ENCODE measurements at places on chromosomes 3 and 15.

DNA sequence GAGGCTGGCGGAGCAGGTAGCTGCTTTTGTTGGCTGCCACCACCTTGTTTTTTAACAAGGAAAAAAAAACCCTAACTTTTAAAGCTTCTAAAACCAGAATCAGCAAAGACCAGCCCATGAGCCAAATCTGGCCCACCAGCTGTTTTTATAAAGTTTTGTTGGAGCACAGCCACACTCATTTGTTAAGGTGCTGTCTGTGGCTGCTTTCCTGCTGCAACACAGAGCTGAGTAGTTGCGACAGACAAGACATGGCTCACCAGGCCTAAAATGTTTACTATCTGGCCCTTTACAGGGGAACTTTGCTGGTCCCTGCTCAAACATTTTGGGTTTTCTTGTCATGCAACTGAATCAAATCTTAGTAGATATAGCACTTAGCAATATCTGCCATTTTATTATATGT lies 18.9 kb downstream of the EFCAB12 start:
- no peak for DNase-seq

DNA sequence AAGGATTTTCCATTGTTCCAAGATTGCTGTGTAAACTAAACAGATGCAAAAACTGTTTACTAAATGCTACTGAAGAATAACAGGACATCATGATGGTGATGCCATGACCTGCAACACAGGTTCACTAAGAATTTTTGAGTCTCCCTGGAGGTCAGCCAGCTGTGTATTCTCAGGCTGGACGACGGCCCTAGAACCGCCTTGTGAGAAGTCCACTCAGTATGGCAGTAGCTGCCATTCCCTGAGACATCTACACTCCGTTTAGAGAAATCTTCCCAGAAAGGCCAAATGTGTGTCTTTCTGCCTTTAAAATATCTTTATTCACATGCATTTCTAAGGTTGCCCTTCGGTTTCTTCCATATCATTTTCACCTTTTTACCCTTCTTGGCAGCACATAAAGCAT lies 63.3 kb downstream of the MYO1E start:
- DNase-seq, result no peak

GRCh38 chr3:168952551-168952950 lies 711.0 kb downstream of the MECOM start:
- DNase-seq, result no peak

DNA sequence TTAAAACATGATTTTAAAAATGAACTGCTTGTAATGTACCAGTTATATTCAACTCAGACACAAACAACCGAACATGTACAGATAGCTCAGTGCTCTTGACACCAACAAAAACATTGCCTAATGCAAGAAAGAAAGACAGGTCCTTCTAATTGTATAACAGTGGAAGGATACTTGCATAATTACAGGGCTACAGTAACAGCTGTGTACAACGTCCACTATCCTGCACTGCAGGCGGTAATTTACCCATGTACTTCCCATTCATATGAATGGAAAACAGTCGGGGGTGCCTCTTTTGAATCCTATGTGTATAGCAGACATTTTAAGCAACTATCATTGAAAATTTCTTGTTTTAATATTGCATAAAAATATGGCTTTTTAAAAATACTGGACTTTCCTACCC lies 41.1 kb upstream of the PLSCR5 start:
- DNase-seq, result no peak

DNA sequence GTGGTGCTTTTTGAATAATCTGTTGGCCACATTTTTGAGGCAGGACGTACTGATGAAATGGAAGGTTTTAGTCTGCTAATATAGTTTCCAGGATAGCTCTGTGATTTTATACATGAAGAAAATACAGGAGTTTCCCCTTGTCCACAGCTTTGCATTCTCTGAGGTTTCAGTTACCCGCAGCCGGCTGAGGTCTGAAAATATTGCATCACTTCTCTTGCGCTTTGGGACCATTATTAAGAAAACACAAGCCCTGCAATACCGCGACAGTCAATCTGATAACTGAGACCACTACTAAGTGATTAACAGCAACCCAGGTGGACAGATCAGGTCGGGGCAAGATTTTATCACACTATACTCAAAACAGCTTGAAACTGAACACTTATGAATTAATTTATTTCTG lies 33.0 kb downstream of the BLM start:
- no peak for DNase-seq

GRCh38 chr3:71211083-71211482 lies 372.4 kb downstream of the FOXP1 start:
- DNase-seq, result no peak

DNA sequence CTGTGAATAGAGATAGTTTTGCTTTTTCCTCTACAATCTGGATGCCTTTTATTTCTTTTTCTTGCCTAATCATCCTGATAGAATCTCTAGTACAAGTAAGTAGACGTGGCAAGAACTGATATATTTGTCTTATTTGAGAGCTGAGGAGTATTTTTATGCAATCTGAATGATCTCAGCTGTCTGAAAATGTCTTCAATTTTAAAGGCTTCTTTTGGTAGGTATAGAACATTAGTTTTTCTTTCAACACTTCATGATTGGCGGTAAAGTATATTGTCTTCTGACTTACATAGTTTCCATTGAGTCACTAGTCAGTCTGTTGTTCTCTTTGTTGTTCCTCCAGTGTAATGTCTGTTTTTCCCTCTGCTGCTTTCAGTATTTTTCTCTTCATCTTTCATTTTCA lies 31.3 kb downstream of the MGA start:
- DNase-seq, result no peak

DNA sequence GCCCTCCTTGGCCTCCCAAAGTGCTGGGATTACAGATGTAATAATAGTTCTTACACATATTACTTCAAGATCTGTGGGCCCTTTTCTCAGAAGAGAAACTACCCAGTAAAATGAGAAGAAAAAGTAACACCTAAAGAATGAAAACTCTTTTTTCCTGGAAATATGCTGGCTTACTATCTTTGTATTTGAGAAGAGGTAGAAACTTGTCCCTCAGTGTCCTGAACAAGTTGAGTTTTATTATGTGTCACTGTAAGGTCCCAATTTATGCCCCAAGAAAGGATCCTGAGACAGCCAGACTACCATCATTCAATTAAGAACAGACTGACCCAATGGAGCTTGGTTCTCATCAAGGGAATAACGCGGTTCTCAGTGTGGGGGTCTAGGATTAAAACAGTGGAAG lies 93.8 kb downstream of the EFL1 start:
- DNase-seq, result no peak

DNA sequence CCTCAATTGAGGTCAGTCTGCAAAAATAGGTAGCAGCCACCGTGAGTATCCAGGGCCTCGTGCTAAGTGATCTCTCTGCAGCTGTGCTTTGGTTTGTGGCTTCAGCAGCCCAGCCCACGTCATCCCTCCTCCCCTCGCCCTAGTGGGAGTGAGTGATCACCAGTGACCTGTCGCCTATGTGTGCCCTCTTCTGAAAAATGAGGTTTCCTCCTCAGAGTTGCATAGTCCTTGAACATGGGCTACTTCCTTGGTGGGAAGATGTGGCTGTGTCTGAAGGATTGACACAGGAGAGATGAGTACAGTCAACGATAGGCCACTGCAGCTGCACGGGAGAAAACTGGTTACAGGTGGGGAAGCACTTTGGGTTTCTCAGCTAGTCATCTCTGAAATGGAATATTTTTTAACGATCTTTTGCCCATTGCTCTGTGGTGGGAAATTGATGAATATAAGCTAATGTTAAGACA lies 144.8 kb upstream of the BHLHE40 start:
- no peak for DNase-seq

DNA sequence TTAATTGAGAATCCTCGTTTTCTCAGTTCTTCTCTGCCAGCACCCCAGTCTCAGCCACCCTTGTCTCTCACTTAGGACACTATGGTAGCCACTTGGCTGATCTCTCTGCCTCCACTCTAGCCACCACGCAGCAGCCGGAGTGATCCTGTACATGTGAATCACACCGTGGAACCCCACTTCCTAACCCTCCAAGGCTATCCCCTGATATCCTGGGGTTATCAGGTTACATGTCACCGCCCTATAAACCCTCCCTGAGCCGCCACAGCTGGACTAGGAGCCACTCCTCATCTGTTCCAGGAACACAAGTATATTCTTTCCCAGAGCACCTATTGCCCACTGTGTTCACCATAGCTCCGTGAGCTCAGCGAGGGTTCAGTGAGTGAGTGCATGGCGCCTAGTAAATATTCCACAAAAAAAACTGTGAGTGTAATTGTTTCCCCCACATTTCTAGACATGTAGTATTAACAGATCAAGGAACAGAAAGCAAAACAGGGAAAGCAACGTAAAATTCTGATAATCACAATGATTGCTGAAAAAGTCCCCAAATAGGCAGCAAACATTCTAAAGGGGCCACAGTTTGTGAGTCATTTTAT lies 661 bp upstream of the PARP14 start:
- no peak for DNase-seq

DNA sequence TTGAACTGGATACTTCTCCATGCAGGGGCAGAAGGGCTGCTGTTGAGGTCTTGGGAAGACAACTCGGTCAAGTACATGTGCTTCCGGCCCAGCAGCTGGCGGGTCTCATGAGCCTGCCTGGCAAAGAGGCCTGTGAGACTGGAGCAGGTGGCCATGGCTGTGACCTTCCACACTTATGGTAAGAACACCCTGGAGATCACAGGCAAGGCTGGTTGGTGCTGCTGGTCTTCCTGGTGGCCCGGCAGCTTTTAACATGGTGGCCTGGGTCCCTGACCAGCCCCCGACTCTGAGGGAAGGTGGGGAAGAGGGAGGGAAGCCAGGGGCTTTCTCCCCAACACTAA lies 15.4 kb downstream of the CHRD start:
- DNase-seq, result no peak

GRCh38 chr3:161413127-161413854 lies 42.0 kb upstream of the SPTSSB start:
- DNase-seq, result no peak

DNA sequence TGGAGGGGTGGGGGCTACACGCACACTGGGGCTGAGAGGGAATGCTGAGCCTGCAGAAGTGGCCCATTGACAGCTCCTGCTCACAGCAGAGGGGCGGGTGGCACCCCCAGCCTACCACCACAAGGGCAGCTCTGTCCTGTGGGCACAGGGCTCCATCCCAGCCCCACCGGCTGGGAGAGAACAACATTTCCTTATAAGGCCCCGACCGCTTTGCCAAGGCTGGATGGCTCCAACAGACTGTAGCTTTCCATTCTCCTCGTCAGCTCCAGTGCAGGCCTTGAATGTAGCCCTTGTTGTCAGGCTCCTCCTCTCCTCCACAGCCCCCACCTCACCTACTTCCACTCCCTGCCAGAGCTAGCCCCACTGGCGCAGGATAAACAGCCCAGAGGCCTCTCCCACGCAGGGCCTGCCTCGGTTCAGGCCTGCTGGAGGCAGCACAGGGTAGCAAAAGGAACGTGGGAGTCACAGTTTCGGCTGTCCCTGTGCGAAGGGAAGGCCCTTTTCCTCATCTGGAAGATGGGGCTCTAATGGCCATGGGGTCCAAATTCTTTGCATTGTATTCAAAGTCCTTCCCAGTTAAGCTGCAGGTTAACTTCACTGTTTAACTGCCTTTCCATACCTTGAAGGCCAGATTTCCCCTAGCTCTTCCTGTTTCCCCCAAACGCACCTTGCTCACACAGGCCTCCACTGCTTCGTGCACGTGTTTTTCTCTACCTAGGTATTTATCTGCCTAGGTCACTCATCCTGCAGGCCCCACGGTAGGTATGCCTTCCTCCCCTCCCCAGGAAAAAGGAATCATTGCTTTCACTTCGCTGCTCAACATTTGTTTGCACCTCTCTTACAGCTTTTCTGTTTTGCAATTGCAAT lies 101.6 kb upstream of the LPP start:
- DNase-seq, result no peak

DNA sequence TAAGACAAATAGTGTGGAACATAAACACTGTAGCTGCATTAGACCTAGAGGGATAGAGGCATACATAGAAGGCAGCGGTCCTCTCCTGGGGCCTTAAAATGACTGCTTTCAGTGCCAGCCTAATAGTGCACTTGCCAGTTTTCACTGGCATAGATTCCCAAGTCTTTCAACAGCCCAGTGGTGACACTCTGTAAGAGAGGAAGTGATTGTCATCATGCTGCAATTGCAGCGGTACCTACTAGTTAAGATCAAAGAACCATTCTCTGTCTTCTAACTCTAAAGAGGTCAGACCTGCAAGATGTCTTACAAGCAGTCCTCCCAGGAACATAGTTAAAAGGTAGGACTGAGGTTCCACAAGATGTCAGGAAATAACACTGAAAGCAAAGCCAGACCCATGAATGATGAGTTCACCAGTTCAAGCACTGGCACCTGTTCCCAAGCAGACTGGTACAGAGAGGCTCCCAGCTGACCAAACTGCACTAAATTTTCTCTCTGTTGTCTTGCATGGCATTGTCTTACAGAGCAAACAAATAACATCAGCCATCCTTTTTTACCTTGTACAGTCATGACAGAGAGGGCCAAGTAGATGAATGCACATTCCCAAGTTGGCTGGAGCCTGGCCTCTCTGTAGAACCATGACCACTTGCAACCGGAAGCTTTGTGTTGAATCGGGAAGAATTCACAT lies 100.5 kb upstream of the SKOR1 start:
- no peak for DNase-seq

DNA sequence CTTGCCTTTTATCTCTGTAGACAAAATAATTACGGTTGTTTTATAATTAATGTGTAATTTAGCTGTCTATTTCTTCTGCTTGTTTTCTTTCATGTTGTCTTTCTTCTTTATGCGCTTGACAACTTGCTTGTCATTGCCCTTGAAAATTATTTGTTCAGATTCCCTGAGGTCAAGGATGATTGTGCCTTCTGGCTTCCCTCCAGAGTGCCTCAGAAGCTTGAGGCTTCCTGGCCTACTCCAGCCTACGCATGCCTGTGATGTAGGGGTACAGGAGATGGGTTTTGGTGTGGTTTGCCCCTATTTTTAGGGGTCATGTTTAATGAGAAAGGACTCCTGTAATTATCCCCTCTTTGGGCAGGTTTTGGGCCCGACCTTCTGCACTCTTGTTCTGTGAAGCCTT lies 231.5 kb downstream of the SV2B start:
- no peak for DNase-seq

DNA sequence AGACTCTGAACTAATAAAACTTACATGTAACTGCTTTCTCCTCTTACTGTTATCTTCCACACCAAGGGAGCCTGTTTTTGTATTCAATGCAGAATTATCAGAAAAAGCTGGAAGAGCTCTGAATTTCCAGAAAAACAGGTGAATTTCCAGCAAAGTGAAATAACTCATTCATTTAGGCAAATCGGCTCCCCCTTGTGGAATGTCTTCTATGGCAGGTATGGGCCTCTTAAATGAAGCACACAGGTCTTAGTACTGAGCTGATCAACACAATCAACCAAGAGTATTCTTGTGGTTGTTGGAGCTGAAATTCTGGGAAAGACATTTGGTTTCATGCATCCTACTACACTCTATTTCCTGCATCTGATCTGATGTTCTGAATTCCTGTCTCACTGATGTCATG lies 31.0 kb upstream of the PTPRG start:
- DNase-seq, result no peak

- DNase-seq, result no peak
Observed at GRCh38 chr3:181660337-181660736, 51.4 kb upstream of the SOX2 start.

DNA sequence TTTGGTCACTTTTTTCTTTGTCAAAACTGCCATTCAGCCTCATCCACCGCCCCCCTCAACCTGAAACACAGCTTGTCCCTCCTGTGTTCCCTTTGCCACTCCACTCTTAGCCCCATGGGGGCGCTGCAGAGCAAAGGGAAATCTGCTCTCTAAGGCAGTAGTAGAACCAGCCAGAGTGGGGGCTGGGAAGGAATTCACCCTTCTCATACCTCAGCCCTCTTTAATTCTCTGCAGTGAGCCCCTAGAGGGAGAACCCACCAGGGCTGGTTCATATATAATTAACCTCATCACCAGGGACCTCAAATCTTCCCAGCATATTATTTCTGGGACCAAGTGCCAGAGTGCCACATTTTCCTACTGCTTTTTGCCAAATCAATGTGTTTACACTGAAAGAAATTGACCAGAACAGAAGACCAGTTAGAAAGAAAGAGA lies 2.8 kb upstream of the BCL6 start:
- DNase-seq, result peak; percentile 91

All from stimulated activated CD8-positive, alpha-beta memory T cell treated with anti-CD3 and anti-CD28 coated beads, Interleukin-4, amount 100 ng/mL, for 4 hours (primary cell).